Colonic mucosa (tissue), 4 donors: ENCODE measurements at places on chromosomes 3 and 15. TPM values are rescaled to one million over a fixed set of nuclear protein-coding genes. Genes with fewer than 3 reads are reported as not detected.

The MCTP2 gene
- total RNA-seq: 88.3 TPM

DNA sequence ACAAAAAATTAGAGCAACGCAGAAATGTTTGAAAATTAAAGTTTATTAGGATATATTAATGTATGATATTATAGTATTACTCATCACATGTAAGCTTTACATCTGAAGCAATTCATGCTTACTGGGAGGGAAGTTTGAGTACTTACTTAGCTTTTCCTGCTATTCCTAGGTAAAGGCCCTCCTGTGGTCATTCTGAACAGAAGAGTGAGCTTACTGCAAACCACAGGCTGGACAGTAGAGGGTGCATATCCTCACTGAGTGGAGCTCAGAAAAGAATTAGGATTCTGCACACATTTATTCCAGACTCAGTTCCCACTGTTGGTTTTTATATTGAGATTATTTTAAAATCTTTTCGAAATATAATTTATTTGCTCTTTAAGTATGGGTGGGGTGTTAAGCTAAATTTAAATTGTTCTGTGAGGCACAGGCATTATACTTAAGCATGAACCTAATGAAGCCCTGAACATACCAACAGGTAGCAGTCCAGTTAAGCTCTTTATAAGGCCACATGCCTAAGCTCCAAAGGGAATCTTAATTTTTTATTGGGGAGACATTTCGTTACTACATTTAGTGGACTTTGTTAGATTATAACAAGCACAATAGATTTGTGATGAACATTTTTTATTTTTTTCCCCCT is 10.2 kb downstream of the MRPS22 start:
- no peaks in the 10 kb centered on the region for H3K27me3 ChIP-seq
- H3K36me3 ChIP-seq: peaks cover 24% of the 10 kb centered on the region
- H3K4me3 ChIP-seq: no peak overlapping the region
- H3K4me1 ChIP-seq: no peaks in the 10 kb centered on the region

The GOLGA6D gene
- total RNA-seq: not detected

GRCh38 chr3:143484846-143485512 is 363.3 kb downstream of the SLC9A9 start:
- H3K4me3 ChIP-seq: no peak overlapping the region
- no peaks in the 10 kb centered on the region for H3K27me3 ChIP-seq
- no peaks in the 10 kb centered on the region for H3K4me1 ChIP-seq
- no peaks in the 10 kb centered on the region for H3K36me3 ChIP-seq

GRCh38 chr3:20837676-20838302 is 651.8 kb upstream of the SGO1 start:
- no peak overlapping the region for H3K27ac ChIP-seq
- no peaks in the 10 kb centered on the region for H3K4me1 ChIP-seq
- no peaks in the 10 kb centered on the region for H3K27me3 ChIP-seq
- DNase-seq: no peak

DNA sequence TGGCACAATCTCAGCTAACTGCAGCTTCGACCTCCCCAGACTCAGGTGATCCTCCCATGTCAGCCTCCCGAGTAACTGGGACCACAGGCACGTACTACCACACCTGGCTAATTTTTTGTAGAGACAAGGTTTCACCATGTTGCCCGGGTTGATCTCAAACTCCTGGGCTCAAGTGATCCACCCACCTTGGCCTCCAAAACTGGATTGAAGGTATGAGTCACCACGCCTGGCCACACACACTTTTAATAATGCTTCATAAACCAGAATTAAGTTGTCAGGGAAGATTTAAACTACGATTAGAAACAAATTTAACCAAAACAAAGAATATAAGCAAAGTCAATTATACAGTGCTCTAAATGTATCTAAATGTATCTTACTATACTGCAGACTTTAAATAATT is 87.5 kb downstream of the LRRFIP2 start:
- no peaks in the 10 kb centered on the region for H3K27me3 ChIP-seq
- no peak overlapping the region for H3K4me3 ChIP-seq
- DNase-seq: no peak
- H3K36me3 ChIP-seq: no peaks in the 10 kb centered on the region
- H3K27ac ChIP-seq: no peak overlapping the region

- no peak overlapping the region for H3K4me3 ChIP-seq
- no peaks in the 10 kb centered on the region for H3K27me3 ChIP-seq
- DNase-seq: no peak
- H3K36me3 ChIP-seq: no peaks in the 10 kb centered on the region
Observed at GRCh38 chr3:126999383-126999782, 16.5 kb downstream of the PLXNA1 start.

DNA sequence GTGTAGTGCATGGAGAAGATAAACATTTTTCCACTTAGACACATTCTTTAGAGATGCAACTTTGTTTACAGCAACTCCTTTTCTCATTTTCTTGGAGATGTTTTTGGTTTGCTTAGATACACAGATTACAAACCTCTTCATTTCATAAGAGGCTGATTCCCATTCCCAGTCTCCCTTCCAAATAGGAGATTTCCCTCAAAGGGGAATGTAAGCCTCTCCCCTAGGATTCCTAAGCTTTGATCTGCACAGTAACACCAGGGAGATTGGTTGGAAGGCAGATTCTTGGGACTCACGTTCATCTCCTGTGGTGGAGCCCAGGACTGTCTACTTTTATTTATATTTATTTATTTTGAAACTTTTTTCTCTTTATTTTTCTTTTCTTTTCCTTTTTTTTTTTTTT is 63.2 kb downstream of the MCTP2 start:
- H3K36me3 ChIP-seq: no peaks in the 10 kb centered on the region
- peaks cover 11% of the 10 kb centered on the region for H3K4me1 ChIP-seq
- DNase-seq: no peak
- no peak overlapping the region for H3K4me3 ChIP-seq
- no peaks in the 10 kb centered on the region for H3K27me3 ChIP-seq
- no peak overlapping the region for H3K27ac ChIP-seq

The TNFAIP8L3 gene
- 7.3 TPM for total RNA-seq

DNA sequence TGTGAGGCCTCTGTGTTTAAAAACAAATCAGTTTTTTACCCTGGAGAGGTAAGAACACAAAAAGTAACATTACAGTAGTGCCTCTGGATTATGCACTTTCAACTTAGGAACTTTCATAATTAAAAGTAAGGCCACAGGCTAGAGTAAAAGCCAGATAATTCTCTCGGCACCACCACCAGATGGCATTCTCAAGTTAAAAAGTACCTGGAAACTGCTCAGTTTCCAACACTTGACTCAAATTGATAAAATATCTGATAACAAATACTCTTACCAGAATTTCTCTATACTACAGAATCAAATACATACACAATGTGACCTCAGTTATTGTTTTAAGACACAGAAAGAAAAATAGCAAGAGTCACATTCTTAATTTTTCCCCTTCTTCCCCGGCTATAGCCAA is 19.9 kb downstream of the SPICE1 start:
- H3K4me3 ChIP-seq: no peak overlapping the region
- H3K27me3 ChIP-seq: no peaks in the 10 kb centered on the region
- H3K4me1 ChIP-seq: no peaks in the 10 kb centered on the region
- H3K27ac ChIP-seq: no peak overlapping the region
- DNase-seq: peak; percentile 55

- H3K4me1 ChIP-seq: no peaks in the 10 kb centered on the region
- H3K27me3 ChIP-seq: no peaks in the 10 kb centered on the region
- peak; percentile 29 for DNase-seq
- H3K4me3 ChIP-seq: no peak overlapping the region
- no peaks in the 10 kb centered on the region for H3K36me3 ChIP-seq
- no peak overlapping the region for H3K27ac ChIP-seq
Observed at GRCh38 chr3:66797889-66798560, 200.1 kb upstream of the KBTBD8 start.

DNA sequence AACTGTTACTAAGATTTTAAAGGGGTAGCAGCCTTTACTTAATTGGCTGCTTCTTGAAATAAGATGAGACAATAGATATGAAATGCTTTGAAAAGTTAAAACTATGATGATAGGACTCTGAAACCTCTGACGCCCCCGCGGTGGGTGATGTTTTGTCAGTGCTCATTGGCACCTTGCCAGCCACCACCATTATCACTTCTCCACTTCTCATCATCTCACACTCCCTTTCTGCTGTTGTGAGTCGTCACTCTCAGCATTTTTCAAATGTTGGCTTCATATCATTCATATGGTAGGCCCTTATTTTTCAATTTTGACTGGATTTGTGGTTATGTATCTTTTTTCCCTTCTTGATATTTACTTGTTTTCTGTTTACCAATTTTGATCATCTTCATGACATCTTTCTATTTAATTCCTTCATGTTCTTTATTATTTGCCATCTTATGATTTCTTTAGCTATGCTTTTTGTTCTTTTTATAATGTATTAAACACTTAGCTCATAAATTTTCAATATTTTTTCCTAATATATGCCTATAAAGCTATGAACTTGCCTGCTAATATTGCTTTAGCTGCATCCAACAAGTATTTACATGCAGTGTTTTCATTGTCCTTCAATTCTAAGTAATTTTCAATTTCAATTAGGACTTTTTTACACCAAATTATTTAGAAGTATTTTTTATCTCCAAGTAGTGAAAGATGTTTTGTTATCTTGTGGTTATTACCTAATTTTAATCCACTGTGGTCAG is 30.3 kb upstream of the SKOR1 start:
- no peak for DNase-seq
- H3K4me3 ChIP-seq: no peak overlapping the region
- H3K4me1 ChIP-seq: no peaks in the 10 kb centered on the region
- no peaks in the 10 kb centered on the region for H3K36me3 ChIP-seq
- no peaks in the 10 kb centered on the region for H3K27me3 ChIP-seq

The ESYT3 gene
- 0.89 TPM for total RNA-seq

DNA sequence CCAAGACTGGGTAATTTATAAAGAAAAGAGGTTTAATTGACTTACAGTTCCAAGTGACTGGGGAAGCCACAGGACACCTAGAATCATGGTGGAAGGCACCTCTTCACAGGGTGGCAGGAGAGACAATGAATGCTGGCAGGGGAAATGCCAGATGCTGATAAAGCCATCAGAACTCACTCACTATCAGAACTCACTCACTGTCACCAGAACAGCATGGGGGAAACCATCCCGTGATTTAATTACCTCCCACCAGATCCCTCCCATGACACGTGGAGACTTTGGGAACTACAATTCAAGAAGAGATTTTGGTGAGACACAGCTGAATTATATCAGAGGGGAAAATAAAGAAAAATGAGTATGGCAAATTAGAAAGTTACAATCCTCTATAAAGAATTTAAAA is 310.9 kb downstream of the BCHE start:
- H3K36me3 ChIP-seq: no peaks in the 10 kb centered on the region
- no peak overlapping the region for H3K27ac ChIP-seq
- no peak overlapping the region for H3K4me3 ChIP-seq

DNA sequence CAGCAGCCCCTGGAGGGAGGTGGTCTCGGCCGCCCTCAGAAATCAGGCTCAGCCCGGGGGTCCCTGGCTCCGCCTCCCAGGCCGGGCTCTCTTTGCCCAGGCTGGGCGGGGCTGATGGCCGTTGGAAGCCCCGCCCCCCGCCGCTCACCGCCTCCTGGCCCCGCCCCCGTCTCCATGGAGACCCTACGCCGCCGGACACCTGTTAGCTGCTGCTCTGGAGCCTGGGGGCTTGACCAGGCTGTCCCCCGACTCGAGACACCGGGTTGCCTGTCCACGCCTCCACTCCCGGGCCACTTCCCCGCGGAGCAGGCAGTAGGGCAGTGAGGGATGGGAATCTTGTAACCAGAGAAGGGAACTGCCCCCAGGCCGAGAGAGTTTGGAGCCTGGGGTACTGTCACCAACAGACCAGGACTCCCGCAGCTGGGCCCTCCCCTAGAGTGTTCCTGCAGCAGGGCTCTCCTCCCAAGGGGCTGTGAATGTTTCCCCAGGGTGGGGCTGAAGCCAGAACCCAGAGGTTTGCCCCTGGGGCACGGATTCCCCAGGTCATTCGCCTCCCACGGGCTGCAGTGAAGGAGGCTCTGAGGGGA is 27.8 kb upstream of the RPL32 start:
- no peaks in the 10 kb centered on the region for H3K36me3 ChIP-seq
- H3K27me3 ChIP-seq: no peaks in the 10 kb centered on the region
- peak; percentile 70 for DNase-seq
- H3K4me3 ChIP-seq: no peak overlapping the region

GRCh38 chr15:38867556-38867955 is 302.9 kb upstream of the RASGRP1 start:
- no peaks in the 10 kb centered on the region for H3K27me3 ChIP-seq
- no peaks in the 10 kb centered on the region for H3K4me1 ChIP-seq
- no peaks in the 10 kb centered on the region for H3K36me3 ChIP-seq
- DNase-seq: no peak

- DNase-seq: peak; percentile 99
- H3K36me3 ChIP-seq: no peaks in the 10 kb centered on the region
- no peaks in the 10 kb centered on the region for H3K27me3 ChIP-seq
- peak within 1 kb of the TSS; percentile 62 for H3K4me3 ChIP-seq
Observed at GRCh38 chr3:186570096-186570940, at the start of gene DNAJB11. TSS of gene DNAJB11 (plus strand) at chr3:186570720. CDS start at chr3:186570898, 178 bp downstream.

DNA sequence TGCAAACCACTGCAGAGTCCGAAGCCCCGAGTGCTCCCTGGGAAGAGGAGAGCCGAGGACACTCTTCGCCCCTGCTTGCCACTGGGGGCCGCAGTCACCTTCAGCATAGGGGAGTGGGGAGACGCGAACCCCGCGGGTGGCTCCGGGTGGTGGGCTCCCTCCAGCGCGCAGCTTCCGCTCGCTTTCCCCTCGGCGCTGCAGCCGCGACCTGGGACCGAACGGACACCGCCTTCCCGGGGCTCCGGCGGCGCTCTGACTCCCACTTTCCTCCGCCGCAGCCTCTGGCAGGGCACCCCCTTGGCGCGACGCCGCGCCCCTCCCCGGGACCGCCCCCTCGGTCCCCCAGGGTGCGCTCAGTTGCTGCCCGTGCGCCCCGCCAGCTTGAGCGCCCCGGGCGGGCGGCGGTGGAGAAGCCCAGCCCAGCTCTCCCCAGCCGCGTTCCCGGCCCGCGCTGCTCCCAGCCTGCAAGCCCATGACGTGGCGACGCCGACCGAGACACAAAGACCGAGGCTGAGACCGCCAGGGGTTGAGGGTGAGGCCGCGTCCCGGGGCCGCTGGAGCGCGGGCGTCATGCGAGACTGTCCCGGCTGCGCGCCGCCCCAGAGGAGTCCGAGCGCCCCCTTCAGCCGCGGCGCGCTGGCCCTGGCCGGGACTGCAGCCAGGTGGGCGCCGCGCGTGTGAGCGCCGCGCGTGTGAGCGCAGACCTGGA is at the start of gene MINAR1:
TSS of gene MINAR1 (plus strand) at position 701 of the 709 bp plus-strand sequence. CDS start 23,812 bp downstream, outside the sequence.
- H3K36me3 ChIP-seq: no peaks in the 10 kb centered on the region
- H3K27me3 ChIP-seq: peaks cover 35% of the 10 kb centered on the region
- peak within 1 kb of the TSS; percentile 25 for H3K4me3 ChIP-seq

The SLC9C1 gene
- 0.13 TPM for total RNA-seq

DNA sequence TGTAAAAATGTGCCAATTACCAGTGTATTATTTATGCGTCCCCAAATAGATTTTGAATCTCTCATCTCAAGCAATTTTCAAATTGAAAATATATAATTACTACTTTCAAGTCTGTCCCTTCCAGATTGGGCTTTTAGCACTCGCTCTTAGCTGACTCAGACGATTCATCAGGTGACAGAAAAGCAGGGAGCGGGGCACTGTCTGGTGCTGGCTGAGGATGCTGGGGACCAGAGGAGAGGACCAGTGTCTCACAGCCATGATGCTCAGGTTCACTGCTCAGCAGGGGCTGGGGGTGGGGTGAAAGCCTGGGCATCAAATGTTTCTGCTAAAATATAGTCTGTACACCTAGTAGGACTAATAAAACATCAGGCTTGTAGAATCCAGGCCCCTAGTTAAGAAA is 199.9 kb downstream of the GABRG3 start:
- no peak overlapping the region for H3K27ac ChIP-seq
- no peak overlapping the region for H3K4me3 ChIP-seq
- no peak for DNase-seq
- H3K36me3 ChIP-seq: no peaks in the 10 kb centered on the region
- no peaks in the 10 kb centered on the region for H3K4me1 ChIP-seq

The HDC gene
- 2.0 TPM for total RNA-seq

- H3K36me3 ChIP-seq: no peaks in the 10 kb centered on the region
- DNase-seq: no peak
- no peaks in the 10 kb centered on the region for H3K4me1 ChIP-seq
- H3K4me3 ChIP-seq: no peak overlapping the region
Observed at GRCh38 chr15:39100106-39100660, 480.7 kb upstream of the THBS1 start.
